ENCODE measurements at places on chromosomes 4 and X.

GRCh38 chrX:138411048-138411447 is 300.5 kb downstream of the FGF13 start:
- DNase-seq = no peak

DNA sequence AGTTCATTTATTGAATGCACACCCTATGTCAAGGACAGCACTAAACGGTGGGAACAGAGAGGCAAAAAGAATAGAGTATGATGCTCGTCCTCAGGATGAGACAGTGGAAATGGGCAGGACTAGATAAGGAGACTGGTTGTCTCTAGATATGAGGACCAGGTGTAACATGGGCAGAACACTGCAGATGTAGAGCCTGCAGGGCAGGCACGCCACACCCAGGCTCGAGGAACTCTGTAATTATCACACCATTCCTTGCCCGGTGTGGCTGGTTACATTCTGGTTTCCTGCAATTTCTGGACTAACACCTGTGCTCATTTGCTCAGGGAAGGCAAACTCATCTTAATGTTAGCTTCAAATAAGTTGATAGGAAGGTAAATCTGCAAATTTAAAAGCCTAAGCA is 334.4 kb downstream of the DHX15 start:
- no peak for DNase-seq

- DNase-seq = no peak
These were observed 6.9 kb upstream of the ETDC start for GRCh38 chrX:135302269-135302873.

GRCh38 chr4:11483046-11483445 is 54.4 kb upstream of the HS3ST1 start:
- DNase-seq = no peak

DNA sequence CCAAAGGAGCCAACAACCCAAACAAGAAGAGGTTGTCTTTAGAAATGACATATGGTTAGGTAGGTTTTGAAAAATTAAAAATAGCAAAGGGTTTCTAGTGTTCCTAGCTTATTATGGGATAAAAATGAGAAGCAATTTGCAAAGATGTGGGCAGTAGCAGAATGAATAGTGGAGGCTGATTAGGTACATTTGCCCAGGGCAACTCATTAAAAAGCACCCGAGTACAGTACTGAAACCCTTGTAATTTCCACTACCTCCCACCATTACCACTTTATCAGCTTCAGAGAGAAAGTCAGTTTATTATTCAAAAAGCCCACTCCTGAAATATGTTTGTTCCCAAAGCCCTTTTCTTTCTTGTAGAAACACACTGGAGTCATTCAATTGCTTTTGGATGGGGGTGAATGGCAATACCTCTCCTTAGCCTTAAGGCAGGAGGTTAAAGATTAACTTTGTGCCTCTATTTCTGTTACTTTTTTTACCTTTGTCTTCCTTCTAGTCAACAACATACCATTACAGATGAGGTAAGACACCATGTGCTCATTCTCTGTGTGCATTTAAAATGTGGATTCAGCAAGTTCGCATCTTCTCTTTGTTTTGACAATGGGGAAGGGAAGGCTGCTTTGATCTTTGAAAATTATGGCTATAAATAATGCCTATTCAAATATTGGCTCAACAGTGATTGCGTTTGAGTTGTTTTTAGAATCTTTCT is 353.8 kb upstream of the CASK start:
- no peak for DNase-seq

Data from stimulated activated CD4-positive, alpha-beta T cell treated with anti-CD3 and anti-CD28 coated beads, Interleukin-2, amount 100 ng/mL, for 24 hours (primary cell).